Naive thymus-derived CD8-positive, alpha-beta T cell (primary cell): ENCODE measurements at places on chromosomes 4 and X. TPM values are rescaled to one million over a fixed set of nuclear protein-coding genes. Genes with fewer than 3 reads are reported as not detected.

PASD1 gene
- not detected for total RNA-seq

DAPP1 gene
- total RNA-seq, result 11.2 TPM

GNRHR gene
- not detected for total RNA-seq

AFF2 gene
- total RNA-seq, result 2.0 TPM

RPA4 gene
- total RNA-seq, result 0.31 TPM

TBX22 gene
- not detected for total RNA-seq

PRICKLE3 gene
- 8.5 TPM for total RNA-seq

TEX13C gene
- not detected for total RNA-seq

GSX2 gene
- total RNA-seq, result not detected

DDIT4L gene
- total RNA-seq, result not detected

USP38 gene
- 26.8 TPM for total RNA-seq

ADGRL3 gene
- total RNA-seq, result not detected

TCEAL5 gene
- total RNA-seq, result not detected

FGFBP2 gene
- total RNA-seq, result 12.8 TPM

TDO2 gene
- total RNA-seq, result not detected

PPARGC1A gene
- not detected for total RNA-seq

NLGN4X gene
- total RNA-seq, result not detected

MFAP3L gene
- 4.0 TPM for total RNA-seq

FAM184B gene
- not detected for total RNA-seq

PDLIM5 gene
- total RNA-seq, result 29.1 TPM

STK32B gene
- not detected for total RNA-seq

VCX gene
- not detected for total RNA-seq

UGT8 gene
- 0.60 TPM for total RNA-seq

ANK2 gene
- total RNA-seq, result not detected

WDFY3 gene
- total RNA-seq, result 0.70 TPM

C4orf51 gene
- total RNA-seq, result not detected

NEK1 gene
- total RNA-seq, result 17.3 TPM

GPR101 gene
- total RNA-seq, result not detected

KANTR gene
- 19.7 TPM for total RNA-seq

ARSJ gene
- 0.08 TPM for total RNA-seq

BMX gene
- total RNA-seq, result not detected

BTC gene
- not detected for total RNA-seq

SPANXB1 gene
- total RNA-seq, result not detected

SATL1 gene
- total RNA-seq, result not detected

DRD5 gene
- total RNA-seq, result not detected

MAGEA6 gene
- total RNA-seq, result not detected

TEX11 gene
- not detected for total RNA-seq

GAB3 gene
- total RNA-seq, result 10.0 TPM

CDK16 gene
- 49.0 TPM for total RNA-seq

MAGEC3 gene
- total RNA-seq, result not detected

CSAG2 gene
- total RNA-seq, result not detected

TLR7 gene
- total RNA-seq, result 0.38 TPM

CTAG1B gene
- total RNA-seq, result not detected

HTN3 gene
- total RNA-seq, result not detected

SPANXN4 gene
- not detected for total RNA-seq

DMRTC1B gene
- total RNA-seq, result 1.9 TPM

HSD17B13 gene
- 1.5 TPM for total RNA-seq

TCEAL9 gene
- total RNA-seq, result 1.3 TPM

INTS6L gene
- total RNA-seq, result 38.6 TPM
